Stimulated activated CD4-positive, alpha-beta T cell treated with anti-CD3 and anti-CD28 coated beads, Interleukin-12 subunit alpha, Interleukin-12 subunit beta, amount 100 ng/mL, for 24 hours (primary cell): ENCODE measurements at places on chromosomes 6 and 20.

DNA sequence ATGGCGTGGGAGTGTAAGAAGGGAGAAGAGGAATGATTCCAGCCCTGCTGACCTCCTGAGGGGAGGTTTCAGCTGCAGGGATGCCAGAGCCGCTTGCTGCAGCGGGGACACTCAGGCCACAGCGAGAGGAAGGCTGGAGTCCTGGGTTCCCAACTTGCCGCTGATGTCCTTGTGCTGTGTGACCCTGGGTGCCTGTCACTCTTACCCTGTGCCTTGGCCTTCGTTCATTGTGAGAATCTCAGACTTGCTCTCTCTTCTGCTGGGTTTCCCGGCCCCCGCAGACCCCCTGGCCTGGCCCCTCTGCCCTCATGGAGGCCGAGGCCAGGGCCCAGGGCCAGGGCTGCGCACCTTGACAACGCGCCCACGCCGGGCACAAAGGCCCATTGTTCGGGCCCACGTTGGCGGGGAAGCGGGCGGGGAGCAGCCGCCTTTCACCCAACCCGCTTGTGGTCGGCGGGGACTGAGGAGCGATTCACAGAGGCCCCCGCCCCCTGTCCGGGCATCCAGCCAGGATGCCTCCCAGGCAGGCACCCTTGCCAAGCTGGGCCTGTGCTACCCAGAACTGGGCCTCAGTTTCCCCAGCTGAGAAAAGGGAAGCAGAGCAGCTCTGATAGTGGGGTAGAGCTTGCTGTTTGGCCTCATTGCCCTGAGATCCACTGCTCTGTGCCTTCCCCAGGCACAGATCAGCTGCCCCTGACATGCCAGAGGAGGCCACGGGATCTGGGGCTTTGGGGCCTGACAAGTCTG is 52.4 kb downstream of the CEBPB start:
- DNase-seq: no peak

GRCh38 chr6:20875369-20875963 is 341.2 kb downstream of the CDKAL1 start:
- DNase-seq: no peak

DNA sequence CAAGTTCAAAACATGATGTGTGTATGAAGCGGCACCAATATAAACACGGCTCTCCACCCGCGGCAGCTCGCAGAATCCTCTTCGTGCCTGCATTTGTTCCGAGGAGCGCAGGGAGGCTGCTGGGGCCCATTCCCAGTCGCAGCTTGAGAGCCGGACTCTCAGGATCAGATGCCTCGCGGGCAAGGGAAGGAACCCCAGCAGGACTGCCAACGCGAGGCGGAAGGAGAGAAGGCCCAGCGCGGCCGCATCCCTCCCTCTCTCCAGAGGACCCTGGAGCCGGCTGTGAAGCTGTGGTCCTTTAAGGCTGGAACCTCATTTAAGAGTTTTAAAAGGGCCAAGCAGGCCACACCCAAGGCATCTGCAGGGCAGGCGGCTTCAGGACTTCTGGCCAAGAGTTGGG is 44.2 kb upstream of the ZBP1 start:
- no peak for DNase-seq

DNA sequence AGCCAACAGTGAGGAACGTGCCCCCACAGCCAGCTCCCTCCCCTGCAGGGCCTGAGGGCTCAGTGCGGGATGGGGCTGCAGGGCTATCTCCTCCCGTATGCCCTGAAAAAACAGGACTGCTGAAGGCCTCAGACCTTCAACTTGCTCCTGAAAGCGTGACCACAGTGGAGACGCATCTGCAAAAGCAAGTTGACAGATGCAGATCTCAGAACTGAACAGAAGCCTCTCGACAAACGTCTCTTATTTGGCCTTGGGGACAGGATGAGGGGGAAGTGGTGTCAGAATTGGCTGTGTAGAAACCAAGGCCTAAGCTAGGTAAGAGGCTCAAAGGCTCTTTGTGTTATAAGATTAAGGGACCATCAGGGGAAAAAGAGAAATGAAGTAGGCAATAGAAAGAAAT is 120.7 kb upstream of the SLC22A23 start:
- no peak for DNase-seq

DNA sequence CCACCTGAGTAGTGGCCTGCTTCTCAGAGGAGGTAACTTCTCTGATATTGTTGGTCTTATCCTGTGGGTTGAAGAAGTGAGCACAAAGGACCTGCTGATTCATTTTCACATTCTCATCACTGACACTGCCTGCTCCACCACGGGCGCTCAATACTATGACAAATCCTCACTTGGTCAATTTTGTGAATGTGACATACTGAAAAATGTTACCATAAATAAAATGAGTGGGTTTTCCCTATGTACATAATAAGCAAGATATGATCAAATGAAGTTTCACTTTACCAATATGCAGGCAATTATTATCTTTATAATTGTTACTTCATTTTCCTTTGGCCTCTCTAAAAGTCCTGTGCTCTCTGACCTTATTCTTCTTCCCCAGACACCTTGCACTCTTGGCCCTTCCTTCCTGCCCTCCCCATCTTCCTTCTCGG is 71.5 kb upstream of the RIPOR2 start:
- DNase-seq: peak; percentile 31

- DNase-seq: no peak
These were observed 25.1 kb downstream of the PXDC1 start for GRCh38 chr6:3726421-3726820.

- no peak for DNase-seq
These were observed 142.1 kb downstream of the TAF4 start for GRCh38 chr20:61923371-61924166.

- DNase-seq: no peak
These were observed 96.7 kb downstream of the KLHL32 start for GRCh38 chr6:97021194-97021593.

DNA sequence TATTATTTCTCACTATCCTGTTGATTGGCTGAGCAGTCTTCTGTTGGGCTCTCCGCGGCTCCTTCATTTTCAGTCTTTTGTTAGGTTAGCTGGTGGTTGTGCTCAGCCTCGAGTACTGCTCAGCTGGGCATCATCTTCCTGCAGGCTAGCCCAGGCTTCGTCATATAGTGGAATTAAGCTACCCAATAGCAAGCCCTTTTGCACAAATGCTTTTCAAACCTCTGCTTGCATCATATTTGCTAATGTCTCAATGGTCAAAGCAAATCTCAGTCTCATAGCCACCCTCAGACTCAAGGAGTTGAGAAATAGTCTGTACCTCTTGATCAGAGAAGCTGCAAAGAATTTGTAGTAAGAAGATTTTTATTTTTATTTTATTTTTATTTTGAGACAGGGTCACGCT is 23.7 kb downstream of the STX11 start:
- DNase-seq: no peak

GRCh38 chr20:3403741-3404140 is 3.7 kb downstream of the DNAAF9 start:
- DNase-seq: no peak
